AG20443 (cell line): ENCODE measurements at places on chromosomes 5 and 9.

- DNase-seq: peak; percentile 94
These were observed at the start of gene FGFR4 for GRCh38 chr5:177086654-177087397. Gene FGFR4 (plus strand): TSS chr5:177086915. CDS start chr5:177089603, 2,688 bp downstream.

DNA sequence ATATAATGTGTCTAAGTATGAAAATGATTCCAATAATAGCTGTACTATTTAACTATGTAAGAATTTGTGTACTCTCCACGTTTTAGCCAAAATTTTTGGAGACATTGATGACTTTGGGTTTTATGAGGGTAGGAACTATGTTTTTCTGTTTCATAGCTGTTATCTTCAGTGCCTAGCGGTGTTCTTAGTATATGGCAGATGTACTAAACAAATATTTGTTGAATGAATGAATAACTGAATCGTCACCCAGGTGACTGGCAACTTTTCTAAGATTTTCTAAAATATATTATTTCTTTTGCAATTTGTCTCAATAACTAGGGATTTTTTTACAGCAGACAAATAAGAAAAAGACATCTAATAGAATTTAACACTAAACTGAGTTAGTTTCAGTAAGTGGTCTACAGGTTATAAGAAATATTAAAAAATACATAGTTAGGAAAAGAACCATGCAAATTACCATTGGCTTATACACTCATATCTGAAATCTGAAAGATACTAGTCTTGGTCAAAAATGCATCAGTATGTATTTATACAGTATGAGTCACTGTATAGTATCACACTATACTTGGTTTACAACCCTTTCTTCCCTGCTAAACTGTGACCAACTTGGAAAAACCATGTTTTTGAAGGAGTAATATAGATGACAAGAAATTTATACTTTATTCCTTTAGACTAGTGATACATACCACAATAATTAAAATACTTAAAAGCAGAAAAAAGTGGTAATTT is 10.5 kb upstream of the ERCC6L2 start:
- no peak for DNase-seq

DNA sequence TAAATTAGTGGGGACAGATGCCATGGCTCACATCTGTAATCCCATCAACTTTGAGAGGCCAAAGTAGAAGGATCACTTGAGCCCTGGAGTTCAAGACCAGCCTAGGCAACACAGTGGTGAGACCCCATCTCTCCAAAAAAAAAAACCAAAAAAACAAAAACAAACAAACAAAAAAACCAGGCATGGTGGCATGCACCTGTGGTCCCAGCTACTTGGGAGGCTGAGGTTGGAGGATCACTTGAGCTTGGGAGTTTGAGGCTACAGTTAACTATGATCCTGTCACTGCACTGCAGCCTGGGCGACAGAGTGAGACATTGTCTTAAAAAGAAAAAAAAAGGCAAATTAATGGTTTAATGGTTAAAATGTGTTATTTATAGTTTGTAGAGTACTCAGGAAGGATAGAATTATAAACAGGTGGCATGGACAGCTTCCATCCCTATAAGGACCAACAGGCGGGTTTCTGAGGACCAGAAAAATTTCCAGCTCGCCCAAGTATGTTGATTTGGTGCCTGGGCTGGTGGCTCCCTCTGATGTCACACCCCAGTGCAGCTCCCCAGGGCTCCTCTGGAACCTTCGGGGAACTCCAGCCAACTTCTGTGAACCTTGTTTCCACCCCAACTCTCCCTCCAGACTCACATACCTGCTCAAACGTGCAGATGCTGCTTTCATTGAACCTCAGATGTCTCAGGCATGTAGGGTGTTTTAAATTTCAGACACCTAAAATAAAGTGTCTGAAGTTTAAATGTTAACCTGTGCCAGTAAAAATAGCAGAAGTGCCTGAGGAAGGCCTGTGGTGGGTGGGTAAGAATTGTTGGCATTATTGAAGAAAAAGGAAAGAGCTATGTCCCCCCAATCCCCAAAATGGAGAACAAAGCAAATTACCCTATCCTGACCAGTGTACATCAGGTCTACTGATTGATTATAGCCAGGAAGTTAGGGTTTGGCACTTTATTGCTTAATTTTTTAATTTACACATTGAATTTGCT is 69.0 kb downstream of the TRIO start:
- DNase-seq: no peak

- DNase-seq: no peak
These were observed 61.3 kb upstream of the TYRP1 start for GRCh38 chr9:12631866-12632265.

- DNase-seq: no peak
These were observed 139.1 kb upstream of the PPP2R2B start for GRCh38 chr5:147017621-147018020.

DNA sequence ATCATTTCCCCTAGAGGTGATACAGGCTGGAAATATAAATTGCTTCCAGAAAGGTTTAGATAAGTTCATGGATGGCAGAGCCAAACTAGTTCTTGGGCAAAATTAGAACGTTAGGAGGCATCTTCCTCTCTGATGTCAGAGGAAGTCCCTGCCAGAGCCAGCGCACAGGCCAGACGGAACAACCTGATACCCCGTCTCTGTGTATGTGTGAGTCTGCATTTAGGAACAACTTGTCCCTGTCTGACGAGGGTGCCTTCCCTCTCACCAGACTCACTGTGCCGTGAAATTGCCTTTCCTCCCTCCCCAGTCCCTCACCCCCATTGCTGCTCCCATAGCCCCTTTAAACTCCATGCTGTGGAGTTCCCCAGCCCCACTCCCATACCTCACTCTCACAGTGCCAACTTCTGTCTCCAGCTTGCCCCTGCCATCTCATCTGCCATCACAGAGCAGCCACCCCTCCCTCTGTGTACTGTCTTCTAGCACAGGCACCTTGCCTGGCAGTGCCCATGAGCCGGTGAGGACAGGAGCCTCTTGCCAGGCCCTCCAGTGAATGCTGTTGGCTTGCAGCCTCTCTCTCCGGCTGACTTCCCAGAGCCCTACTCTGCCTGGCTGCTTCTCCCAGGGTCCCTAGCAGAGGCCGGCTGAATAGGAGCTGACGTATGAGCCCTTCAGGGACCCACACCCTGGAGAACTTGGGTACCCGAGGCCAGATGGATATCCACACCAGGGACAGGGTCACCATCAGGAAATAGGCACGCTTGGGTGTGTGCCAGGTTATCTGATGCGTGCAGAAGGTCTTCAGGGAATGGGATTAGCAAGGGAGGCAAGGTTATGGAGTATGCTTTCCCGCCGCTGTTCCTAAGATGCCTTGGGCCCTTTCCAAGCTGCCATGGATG is 26.7 kb downstream of the UNC5A start:
- no peak for DNase-seq

GRCh38 chr5:12840972-12841371 is 936.7 kb upstream of the CTNND2 start:
- no peak for DNase-seq

- no peak for DNase-seq
These were observed 37.8 kb downstream of the RABGAP1 start for GRCh38 chr9:122978601-122979000.

GRCh38 chr5:98997000-98997399 is 68.2 kb upstream of the CHD1 start:
- DNase-seq: peak; percentile 39

DNA sequence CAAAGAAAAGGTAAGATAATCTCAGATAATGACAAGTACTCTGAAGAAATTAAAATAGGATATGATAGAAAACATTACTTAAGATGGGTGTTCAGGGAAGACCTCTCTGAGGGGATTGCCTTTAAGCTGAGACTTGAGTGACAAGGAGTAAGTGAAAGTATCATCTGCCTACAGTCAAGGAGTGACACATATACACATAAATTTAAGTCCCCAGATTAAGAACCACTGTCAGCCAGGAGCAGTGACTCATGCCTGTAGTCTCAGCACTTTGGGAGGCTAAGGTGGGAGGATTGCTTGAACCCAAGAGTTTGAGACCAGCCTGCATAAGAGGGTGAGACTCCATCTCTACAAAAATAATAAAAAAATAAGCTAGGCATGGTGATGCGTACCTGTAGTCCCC is 19.7 kb upstream of the ANKHD1 start:
- DNase-seq: no peak

- DNase-seq: no peak
These were observed 466 bp downstream of the SMC2 start for GRCh38 chr9:104094534-104095015.

- DNase-seq: no peak
These were observed 15.5 kb upstream of the MEGF9 start for GRCh38 chr9:120729791-120730241.

DNA sequence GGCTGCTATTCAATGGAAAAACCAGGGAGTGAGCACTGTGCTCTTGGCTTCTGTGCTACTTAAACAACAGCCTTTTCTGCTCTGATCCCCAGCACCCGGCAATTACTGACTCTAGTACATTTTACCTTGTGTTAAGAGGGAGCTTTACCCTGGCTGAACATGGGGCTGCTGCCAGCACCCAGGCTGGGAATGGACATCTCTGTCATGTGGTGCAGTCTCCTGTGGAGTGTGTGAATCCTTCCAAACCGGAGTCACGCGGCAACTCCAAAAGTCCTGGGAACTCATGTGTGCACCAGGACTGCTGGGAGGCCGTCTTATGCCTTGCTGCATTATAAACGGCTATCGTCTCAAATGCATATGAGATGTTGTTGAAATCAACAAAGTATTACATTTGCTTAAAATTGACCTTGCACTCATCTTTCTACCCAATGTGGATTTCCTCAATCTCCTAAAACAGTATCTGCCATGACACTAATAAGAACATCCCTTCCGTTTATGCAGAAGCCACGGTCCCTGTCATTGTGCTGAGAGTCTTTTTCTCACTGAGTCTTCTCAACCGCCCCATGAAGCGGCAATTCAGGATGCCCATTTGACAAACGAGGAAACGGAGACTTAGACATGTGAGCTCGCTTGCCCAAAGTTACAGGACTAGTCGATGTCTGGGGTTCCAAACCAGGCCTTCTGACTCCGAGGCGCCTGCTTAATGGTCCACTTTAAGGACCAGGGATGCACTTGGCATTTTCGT is 884 bp upstream of the GSN start:
- no peak for DNase-seq

DNA sequence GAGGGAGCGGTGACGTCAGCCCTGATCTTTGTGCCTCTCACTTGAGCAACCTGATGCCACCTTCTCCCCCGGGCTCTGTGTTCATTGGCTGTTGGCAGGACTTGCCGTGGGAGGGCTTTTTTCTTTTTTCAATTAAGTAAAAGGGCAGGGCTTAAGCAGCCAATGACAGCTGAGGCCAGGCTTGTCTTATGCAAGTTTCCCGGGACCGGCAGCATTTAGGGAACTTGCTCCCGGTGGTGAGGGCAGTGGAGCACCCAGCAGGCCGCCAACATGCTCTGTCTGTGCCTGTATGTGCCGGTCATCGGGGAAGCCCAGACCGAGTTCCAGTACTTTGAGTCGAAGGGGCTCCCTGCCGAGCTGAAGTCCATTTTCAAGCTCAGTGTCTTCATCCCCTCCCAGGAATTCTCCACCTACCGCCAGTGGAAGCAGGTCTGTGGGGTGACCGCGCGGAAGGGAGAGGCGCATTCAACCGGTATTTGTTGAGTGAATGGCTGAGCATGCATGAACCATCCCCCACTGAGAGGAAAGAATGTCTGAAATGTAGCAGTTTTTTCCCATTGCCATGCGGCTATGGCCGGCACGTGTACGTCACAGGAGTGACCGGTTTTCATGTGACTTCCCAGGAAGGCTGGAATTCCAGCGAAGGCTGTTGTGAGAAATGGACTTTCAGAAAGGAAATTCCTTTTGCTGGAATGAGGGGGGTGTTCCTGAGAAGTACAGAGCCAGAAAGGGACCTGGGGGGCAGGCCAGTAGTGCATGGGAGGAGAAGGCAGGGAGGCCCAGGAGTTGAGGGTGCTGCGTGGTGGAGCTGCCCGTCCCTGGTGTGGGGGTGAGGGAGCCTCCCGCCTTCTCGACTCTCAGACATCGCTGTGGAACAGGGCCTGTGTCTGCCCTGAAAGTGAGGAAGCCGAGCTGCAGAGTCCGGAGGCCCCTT is 29.0 kb downstream of the PTGES2 start:
- peak; percentile 89 for DNase-seq

DNA sequence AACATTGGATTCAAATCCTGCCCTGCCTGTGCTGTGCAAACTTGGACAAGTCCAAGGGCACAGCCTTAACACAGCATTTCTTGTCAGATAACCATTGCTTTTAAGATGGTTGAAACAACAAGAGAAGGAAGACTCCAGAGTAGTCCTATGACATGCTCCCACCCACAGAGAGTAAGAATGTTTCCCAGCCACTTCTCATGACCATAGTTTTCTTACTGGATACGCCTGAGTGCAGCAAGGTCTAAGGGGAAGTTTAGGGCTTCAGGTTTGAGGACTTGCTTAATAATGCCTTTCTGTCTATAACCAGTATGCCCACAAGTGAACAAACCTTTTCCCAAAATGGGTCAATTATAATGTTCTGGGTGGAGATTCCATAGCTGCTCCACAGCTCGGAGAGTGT is 126.4 kb downstream of the SLF1 start:
- DNase-seq: no peak

DNA sequence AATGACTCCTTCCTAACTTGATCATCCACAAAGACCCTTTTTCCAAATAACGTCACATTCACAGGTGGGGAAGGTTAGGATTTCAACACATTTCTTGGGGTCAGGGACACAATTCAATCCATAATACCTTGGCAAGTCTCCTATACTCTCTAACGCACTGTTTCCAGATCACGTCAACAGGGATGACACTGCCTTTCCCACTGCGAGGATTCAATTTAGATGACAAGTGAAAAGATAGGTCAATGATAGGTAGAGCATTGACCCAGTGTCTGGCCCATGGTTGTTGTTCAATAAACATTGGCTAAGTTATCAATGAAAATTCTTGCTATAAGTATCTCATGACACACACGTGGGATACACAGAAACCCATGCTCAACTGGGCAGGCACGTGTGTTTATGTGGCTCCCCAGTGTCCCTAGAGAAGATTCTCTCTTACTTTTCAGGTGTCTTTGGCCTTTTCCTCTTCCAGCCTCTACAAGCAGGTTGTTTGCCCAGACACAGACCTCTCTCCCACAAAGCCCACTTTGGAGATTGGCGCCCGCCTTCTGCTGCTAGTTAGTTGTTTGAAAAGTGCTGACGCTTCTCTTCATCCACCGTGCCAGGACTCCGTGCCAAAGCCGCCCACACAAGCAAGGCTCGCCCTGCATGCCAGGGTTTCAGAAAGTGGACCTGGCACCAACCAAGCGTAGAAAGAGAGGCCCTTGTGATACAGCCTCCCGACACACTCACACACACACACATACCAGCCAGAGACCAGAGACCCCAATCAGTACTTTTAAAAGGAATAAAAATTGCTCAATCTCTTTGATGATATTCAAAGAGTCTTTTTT is 594.5 kb downstream of the BNC2 start:
- no peak for DNase-seq

GRCh38 chr5:166430491-166431319 is 1860.7 kb upstream of the WWC1 start:
- DNase-seq: no peak
